ENCODE measurements at places on chromosomes 16 and 17.

DNA sequence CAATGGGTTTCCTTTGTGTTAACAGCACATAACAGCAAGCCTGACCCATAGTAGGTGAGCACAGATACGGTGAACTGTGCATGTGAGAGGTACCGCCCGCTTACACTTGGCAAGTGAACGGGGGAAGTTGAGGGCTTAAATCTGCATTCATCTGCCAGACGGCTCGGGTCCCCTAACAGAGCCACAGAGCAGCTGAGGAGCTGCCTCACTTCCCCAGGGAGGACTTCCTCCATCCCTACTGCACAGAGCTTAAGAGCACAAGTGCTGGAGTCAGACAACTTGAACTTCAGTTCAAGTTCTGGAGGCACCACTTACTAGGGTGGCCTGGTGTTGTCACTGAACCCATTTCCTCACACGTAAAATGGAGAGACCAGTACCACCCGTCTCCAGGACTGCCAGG is 13.4 kb downstream of the RAB5C start:
- DNase-seq = no peak

- no peak for DNase-seq
Measured at GRCh38 chr16:50455288-50455845, 86.6 kb upstream of the BRD7 start.

- no peak for DNase-seq
Measured at GRCh38 chr16:78224342-78224741, 124.9 kb downstream of the WWOX start.

DNA sequence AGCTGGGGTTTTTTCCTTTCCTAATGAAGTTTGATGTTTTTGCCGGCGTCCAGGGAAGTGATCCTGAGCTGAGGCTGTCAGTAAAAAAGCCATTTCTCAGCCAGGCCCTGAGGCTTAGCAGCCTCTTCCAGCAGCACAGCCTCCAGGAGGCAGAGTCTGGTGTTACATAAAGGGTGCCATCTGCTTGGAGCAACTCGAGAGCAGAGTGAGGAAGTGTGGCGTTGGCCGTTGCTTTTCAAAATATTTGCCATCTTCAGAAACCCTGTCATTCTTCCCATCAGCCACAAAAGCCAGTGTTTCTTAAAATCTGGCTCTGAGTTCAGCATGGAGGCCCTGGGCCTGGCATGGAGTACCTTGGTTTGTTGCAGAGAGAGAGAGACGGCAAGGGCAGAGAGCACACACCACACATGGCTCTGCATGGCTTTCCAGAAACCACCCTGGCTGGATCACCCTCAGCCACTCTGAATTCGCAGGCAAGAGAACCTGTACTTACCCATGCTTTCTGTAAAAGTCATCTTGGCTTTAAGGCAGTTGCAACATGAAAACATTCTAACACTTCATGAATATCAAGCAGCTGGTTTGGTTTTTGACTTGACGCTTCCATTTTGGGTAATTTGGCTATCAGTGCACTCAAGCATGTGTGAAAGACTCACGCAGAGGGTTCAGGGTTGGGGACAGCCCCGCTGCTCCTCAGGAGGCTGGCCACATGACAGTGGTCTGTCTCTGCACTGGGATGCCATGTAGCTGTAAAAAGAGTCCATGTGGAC is 21.0 kb downstream of the PMM2 start:
- no peak for DNase-seq

- DNase-seq = no peak
Measured at GRCh38 chr17:56545106-56545505, 48.4 kb upstream of the NOG start.

DNA sequence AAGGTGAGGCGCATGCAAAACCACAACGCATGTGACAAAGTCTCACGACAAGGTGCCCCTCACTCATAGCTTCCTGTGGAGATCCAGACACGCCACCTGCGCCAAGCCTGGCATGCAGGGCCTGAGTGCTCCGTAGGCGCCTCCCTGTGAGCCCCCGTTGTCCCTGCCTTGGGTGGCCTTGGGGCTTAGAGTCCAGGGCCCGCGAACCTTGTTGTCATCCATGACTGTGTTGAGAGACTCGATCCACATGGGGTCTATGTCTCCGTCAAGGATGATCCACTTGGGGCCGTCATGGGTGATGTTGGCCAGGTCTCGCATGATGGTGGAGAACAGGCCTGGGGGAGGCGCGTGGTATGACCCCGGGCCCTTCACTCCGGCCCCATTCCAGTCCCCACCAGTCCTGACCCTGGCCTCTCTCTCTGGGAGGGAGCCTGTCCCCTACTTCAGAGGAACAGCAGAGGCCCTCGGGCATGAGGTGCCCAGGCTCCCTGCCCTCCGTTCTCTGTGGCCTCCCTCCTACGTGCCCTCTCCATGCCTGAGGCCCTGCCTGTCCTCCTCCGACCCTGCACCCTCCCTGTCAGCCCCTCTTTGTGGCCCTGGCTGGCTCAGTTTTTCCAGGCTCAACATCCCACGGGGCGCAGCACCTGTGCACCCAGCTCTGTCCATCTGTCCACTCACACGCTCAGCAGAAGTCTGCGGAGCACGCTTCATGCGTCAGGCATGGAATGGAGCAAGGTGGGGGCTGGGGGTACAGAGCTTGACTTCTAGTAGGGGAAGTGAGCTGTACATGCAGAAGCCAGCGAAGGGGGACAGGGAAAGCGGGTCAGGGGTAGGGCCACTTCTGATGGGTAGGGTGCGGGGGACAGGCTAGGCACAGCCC is 85.7 kb downstream of the DNAH17 start:
- no peak for DNase-seq

DNA sequence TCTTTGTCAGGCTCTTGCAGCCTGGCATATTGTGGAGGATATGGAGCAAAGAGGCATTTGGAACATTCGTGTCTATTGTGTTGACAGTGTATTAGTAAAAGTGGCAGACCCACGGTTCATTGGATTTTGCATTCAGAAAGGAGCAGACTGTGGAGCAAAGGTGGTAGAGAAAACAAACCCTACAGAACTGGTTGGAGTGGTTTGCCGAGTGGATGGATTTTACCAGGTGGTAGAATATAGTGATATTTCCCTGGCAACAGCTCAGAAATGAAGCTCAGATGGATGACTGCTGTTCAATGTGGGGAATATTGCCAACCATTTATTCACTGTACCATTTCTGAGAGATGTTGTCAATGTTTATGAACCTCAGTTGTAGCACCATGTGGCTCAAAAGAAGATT is 44.5 kb downstream of the EFCAB13 start:
- no peak for DNase-seq

GRCh38 chr17:16439303-16439791 is 24.0 kb downstream of the TRPV2 start:
- no peak for DNase-seq

- DNase-seq = no peak
Measured at GRCh38 chr16:10965440-10966061, 21.2 kb downstream of the CLEC16A start.

Data from breast epithelium (tissue), 4 donors.